Hindlimb muscle (tissue), 1 donor: ENCODE measurements at places on chromosomes 2 and 18. TPM values are rescaled to one million over a fixed set of nuclear protein-coding genes. Genes with fewer than 3 reads are reported as not detected.

CD8A gene
- polyA plus RNA-seq = 0.10 TPM

FABP1 gene
- polyA plus RNA-seq = 0.53 TPM

DNA sequence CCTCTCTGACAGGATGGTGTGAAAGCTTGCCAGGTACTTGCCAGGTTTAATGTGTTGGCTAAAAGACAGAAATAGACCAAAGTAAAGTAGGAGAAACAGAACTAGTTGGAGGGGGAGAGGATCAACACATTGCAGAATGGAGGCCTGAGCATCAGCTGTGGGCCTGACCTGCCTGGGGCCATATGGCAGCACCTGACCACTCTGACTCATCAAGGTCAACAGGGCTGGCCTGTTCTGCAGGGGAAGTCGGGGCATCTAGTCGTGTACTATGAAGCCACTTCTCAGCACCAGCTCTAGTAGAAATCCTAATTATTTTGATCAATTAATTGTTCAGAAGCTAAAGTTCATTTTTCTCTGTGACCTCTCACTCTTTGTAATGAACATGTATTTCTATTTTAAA lies 35.8 kb upstream of the NOSTRIN start:
- DNase-seq = no peak

PLEKHB2 gene
- polyA plus RNA-seq = 24.0 TPM

ANKRD30BL gene
- polyA plus RNA-seq = 0.08 TPM

CROCC2 gene
- 0.22 TPM for polyA plus RNA-seq

GRCh38 chr18:12011199-12011956 lies 30.1 kb downstream of the IMPA2 start:
- no peak for DNase-seq

GALNT5 gene
- polyA plus RNA-seq = 1.7 TPM

- DNase-seq = no peak
Observed at GRCh38 chr2:150431561-150432311, 55.7 kb downstream of the RND3 start.

DNA sequence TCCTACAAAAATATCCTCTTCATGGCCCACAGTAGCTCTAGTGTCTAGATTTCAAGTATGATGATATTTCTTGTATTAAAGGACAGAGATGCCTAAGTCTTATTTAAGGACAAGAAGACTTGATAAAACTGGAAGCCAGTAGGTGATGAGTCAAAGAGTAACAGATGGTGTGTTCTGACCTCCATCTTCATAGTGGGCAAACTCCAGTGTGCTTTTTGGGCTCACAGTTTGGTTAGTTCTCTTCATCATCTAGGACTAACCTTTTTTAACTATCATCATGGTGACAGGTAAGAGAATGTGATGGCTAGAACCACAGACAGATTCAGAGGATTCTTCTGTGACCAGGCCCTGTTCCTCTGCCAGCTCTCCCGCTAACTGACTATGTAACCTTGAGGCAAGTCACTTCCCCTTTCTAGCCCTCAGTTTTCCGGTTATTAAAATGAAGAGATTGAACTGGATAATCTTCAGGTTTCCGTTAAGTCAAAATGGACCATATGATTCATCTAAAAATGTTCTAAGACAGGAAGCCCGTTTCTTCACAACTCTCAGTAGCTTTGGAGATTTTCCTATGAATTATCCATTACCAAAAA lies 140.3 kb upstream of the RASGRP3 start:
- no peak for DNase-seq

TNFRSF11A gene
- polyA plus RNA-seq = 4.7 TPM
